Urinary bladder (tissue), 4 donors: ENCODE measurements at places on chromosomes 16 and 17. TPM values are rescaled to one million over a fixed set of nuclear protein-coding genes. Genes with fewer than 3 reads are reported as not detected.

The CCL3 gene
- 2.6 TPM for polyA plus RNA-seq

The DPEP1 gene
- 0.41 TPM for polyA plus RNA-seq

The MAPT gene
- 21.1 TPM for polyA plus RNA-seq

The HBQ1 gene
- not detected for polyA plus RNA-seq

GRCh38 chr17:78359321-78359996, 418 bp downstream of the SOCS3 start:
- DNase-seq, result no peak

DNA sequence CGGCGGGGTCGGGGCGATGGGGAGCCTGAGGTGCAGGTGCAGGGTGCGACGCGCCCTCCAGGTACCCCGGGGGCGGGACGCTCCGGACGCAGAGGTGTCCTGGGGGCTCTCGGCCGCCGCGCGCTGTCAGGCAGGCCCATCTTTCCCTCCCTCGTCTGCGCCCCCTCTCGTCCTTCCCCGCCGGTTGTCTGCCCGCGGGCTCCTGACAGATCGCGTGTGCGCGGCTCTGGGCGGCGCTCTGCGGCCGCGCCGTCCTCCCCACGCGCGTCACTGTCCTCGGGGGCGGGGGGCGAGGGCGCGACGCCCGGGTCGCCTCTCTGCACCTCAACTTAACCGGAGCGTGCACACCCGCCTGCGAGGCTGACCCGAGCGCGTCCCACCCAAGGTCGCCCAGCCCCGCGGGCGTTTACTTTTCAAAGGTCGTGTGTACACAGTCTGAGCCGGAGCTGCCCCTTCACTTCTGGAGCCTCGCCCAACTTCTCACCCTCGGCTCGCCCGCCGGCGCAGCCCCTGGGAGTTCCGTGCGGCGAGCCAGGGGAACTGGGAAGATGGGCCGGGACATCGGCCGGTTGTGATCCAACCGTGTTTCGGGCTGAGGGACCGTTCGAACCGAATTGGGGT, 512 bp downstream of the AKAP1 start:
- DNase-seq, result no peak

DNA sequence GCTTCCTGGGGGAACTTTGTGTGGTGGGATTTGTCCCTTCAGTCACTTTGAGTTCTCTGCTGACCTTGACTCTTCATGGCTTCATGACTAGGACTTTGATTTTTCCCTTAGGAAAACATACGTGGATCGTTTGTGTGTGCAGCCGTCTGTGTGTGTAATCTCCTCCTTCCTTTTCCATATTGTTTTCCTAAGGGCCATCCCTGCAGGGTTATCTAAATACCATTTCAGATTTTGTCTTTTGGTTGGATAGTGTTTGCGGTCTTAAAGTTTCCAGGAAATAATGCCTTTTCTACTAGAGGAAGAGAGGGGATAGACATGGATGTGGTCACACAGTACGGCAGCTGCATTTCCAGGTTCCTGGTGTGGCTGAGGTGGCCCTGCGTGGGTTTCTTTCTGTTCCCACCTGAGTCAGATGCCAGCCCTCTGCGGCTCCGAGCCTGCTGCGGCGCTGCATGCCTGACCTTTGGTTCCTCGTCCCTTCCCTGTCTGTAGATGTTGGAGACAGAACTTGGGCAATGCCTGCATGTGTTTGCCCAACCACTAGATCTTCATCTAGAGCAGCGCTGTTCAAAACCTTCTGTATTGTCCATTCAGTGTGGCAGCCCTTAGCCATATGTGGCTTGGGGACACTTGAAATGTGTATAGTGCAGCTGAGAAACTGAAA, 72.0 kb upstream of the LGALS9 start:
- DNase-seq, result no peak

DNA sequence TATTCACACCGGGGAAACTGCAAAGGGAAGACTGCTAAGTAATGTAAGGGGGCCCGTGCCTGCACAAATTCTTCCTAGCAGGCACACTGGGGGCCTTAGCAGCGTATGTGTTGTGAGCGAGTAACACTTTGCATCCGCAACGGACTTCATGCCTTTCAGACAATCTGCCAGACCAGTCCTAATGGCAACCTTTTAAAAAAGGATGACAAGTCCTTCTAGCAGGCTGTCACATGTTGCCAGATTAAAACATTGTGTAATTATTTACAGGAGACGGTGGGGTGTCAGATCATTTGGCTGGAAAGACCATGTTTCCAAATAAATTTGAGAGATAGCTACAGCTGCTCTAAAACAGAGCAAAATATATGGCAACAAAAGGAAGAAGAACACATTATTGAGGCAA, 46.1 kb downstream of the CPPED1 start:
- no peak for DNase-seq

DNA sequence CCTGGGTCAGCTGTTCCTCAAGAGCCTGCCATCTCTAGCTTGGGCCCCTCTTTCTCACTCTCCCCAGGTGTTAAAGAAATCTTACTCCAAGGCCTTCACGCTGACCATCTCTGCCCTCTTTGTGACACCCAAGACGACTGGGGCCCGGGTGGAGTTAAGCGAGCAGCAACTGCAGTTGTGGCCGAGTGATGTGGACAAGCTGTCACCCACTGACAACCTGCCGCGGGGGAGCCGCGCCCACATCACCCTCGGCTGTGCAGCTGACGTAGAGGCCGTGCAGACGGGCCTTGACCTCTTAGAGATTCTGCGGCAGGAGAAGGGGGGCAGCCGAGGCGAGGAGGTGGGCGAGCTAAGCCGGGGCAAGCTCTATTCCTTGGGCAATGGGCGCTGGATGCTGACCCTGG, 6.8 kb downstream of the CNP start:
- no peak for DNase-seq

GRCh38 chr17:38739305-38739704, 8.8 kb downstream of the PCGF2 start:
- no peak for DNase-seq

DNA sequence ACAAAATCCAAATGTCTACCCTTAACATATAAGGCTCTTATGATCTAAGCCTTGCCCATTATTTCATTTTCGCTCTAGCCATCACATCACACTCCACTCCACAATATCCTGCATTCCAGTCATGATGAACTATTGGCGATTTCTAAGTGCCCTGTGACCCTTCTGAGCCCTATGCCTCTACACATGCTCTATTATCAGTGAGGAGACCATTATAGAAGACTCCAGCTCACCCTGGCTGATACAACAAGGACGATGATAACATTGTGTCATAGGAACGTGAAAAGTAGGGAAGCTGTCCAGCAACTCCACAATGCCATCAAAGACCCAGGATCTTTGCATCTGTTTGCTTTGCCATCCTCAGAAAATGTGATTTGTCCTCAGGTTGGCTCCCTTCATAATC, 29.6 kb upstream of the GNAO1 start:
- DNase-seq, result no peak

DNA sequence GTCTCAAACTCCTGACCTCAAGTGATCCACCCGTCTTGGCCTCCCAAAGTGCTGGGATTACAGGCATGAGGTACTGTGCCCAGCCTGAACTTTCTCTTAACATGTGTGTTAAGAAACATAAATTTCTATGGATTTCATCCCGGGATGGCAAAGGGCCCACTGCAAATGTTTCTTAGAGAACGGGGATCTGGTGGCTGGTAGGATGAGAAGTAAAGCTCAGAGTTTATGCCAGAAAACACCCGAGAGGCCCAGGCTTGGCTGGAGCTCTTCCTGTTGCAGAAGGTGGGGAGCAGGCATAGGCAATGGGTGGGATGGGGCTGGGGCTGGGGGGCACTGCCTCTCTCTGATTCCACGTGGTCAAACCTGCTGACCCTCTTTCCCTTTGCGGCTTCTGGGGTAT, 5.6 kb upstream of the CARHSP1 start:
- DNase-seq, result no peak
